ENCODE measurements at places on chromosomes 6 and 20.

DNA sequence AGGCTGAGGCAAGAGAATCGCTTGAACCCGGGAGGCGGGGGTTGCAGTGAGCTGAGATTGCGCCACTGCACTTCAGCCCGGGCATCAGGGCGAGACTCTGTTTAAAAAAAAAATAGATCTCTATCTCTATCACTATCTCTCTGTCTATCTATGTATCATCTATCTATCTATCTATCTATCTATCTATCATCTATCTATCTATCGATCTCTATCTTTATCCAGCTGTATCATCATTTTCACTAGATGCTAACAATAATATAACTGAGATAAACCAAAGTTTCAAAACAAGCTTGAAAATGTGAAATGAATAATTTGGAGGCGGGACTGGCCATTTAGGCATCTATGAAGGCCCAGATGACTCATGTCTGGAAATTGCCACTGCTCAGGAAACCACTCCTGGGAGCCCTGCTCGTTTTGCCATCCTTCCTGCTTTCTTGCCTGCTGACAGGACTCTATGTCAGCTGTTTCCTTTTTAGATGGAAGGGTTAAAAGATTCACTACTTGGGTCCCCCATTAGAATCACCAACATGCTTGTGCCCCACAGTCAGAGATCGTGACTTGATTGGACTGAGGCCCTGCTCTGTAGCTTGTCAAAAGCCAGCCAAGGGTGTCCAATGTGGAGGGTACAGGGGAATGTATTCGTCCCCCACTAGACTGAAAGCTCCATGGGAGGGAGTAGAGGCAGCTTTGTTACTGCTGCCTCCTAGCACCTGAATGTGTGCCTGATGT lies 61.7 kb downstream of the UTRN start:
- no peak for DNase-seq

GRCh38 chr6:49264909-49265308 lies 198.1 kb downstream of the MMUT start:
- no peak for DNase-seq

GRCh38 chr20:50372770-50373088 lies 137.5 kb upstream of the PTPN1 start:
- DNase-seq, result no peak

- no peak for DNase-seq
Measured at GRCh38 chr6:149821492-149821891, 42.7 kb downstream of the LRP11 start.

All from naive B cell (primary cell).